ENCODE measurements at places on chromosomes 6 and 20.

- no peak for DNase-seq
Observed at GRCh38 chr6:38272222-38272621, 367.5 kb downstream of the BTBD9 start.

DNA sequence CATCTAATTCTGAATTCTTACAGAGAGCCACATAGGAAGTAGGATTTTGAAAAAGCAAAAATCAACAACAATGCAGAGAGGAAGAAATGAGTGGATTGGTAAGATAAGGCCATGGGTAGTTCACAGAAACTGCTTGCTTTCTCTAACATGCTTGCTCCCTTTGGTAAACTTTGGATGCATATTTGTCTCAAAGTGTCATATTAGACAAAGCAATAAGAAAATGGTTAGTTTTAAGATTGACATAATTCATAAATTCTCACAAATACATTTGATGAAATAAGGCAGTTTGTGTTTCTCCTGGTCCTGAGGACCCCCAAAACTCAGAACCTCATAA, 31.7 kb downstream of the UTRN start:
- no peak for DNase-seq

GRCh38 chr6:107534571-107535141, 44.7 kb downstream of the SOBP start:
- no peak for DNase-seq

- DNase-seq = no peak
Observed at GRCh38 chr20:20663841-20664240, 48.6 kb downstream of the RALGAPA2 start.

- DNase-seq = no peak
Observed at GRCh38 chr6:156833755-156834154, 56.6 kb downstream of the ARID1B start.

- peak; percentile 22 for DNase-seq
Observed at GRCh38 chr6:10518557-10519407, 2.4 kb upstream of the GCNT2 start.

- DNase-seq = no peak
Observed at GRCh38 chr6:16265351-16266341, 27.3 kb downstream of the GMPR start.

DNA sequence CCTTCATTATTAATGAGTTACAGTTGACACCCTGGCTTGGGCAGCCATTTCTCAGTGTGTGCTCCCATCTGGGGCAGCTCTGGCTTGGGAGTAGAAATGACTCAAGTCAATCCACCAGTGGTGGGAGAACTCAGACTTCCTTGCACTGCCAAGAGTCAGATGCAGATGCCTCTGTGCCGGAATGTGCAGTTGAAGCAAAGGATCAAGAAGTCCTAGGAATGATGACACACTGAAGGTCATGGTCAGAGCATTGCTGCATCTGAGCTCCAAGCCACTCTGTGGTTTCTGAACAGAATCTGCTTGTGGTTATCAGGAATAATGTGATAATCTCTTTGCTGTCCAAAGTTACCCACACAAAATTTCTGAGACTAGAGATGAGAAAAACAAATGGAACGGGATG, 19.5 kb upstream of the PAX1 start:
- no peak for DNase-seq

DNA sequence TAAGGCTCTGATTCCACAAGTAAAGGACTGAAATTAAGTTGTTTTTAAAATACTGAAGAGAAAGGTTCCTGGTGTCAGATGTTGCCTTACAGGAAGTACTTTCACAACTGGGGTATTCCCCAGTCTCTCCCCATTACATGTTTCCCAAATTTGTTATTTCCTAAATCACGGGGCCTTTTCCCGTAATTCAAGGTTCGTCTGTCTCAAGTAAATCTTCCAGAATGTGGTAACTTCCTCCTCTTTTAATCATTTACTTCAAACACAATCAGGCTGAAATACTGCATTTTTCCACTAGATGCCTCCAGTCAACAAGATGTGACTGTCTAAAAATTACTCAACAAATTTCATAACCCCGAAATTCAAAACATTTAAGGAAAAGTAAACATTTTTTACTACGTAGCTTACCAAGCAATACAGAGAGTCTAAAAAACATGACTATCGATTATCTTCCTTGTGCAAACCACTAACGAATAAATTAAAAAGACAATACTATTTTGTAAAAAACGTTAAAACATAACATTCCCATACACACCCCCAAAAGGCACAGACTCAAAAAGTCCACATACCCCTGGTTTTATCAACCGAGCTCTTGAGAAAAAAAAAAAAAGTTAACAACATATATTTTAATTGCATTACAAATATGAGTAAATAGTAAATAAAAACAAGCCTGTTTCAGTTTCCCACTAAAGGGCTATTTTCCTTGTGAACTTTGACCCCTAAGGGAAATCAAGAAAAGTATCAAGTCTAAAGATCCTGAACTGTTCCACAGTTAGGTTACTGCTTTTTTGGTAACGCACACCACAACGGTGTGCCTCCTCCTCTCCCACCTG, 1.7 kb downstream of the SOD2 start:
- DNase-seq = peak; percentile 91

GRCh38 chr20:60877071-60877857, 374.8 kb upstream of the CDH4 start:
- DNase-seq = no peak

GRCh38 chr6:126720304-126720703, 380.4 kb downstream of the CENPW start:
- DNase-seq = no peak

GRCh38 chr20:51371720-51372119, 170.8 kb downstream of the NFATC2 start:
- DNase-seq = no peak
